Right kidney (tissue), 9 donors: ENCODE measurements at places on chromosomes 2 and 18.

GRCh38 chr18:6058941-6059340, 163.6 kb upstream of the TMEM200C start:
- DNase-seq: peak; percentile 35

GRCh38 chr2:112783187-112783714, 1.0 kb downstream of the IL1A start:
- DNase-seq: no peak

GRCh38 chr2:197386242-197386641, 48.6 kb downstream of the SF3B1 start:
- no peak for DNase-seq

DNA sequence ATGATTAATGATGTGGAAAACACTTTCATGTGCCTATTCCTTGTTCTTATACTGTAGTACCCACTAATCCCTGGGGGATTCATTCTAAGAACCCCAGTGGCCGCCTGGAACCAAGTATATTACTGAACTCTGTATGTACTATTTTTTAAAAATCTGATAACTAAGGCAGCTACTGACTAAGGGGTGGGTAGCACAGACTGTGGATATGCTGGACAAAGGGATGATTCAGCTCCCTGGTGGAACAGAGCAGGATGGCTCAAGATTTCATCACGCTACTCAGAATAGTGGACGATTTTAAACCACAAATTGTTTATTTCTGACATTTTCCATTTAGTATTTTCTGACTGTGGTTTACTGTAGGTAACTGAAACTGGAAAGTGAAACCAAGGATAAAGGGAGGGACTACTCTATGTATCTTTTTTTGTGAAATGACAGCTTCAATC, 41.8 kb upstream of the CDC42EP3 start:
- no peak for DNase-seq

GRCh38 chr2:150917961-150918713, 343.5 kb downstream of the RBM43 start:
- no peak for DNase-seq

DNA sequence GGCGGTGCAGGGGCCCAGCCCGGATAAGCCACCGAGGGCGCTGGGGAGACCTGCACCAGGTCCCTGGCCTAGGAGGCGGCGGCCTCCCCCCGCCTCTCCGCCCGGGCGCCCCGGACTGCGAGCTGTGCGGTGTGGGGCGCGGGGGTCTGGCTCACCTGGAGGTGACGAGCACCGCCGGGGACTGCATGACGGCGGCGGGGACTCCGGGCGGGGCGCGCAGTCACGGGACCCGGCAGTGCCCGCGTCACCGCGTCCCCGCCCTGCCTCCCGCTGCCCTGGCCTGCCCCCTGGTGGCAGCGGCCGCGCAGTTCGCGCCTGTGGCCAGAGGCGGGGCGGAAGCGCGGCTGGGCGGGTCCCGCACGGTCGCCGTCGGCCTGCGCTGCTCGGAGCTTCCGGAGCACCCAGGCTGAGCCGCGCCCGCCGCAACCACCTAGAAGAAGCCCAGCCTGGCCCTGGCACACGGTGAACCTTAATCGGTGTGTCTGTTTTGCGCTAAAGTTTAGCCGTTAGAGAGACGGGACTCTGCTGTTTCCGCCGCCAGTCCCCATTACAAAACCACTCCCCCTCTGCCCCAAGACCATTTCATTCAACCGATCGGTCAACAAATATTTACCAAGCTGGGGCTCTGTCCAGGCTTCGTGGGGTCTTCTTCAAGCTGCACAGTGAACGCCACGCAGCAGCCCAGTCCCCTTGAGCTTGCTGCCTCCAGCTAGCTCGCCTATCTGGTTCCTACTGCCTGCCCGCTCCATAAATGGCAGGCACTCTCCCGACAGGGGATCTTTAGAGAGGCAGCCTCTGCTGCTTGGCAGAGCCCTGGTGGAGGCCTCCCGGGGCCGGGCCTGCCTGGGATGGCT, at the start of gene HS1BP3:
TSS of gene HS1BP3 (minus strand) at position 222 of the 854 bp plus-strand sequence. CDS start at position 187, 35 bp downstream.
- peak; percentile 95 for DNase-seq

DNA sequence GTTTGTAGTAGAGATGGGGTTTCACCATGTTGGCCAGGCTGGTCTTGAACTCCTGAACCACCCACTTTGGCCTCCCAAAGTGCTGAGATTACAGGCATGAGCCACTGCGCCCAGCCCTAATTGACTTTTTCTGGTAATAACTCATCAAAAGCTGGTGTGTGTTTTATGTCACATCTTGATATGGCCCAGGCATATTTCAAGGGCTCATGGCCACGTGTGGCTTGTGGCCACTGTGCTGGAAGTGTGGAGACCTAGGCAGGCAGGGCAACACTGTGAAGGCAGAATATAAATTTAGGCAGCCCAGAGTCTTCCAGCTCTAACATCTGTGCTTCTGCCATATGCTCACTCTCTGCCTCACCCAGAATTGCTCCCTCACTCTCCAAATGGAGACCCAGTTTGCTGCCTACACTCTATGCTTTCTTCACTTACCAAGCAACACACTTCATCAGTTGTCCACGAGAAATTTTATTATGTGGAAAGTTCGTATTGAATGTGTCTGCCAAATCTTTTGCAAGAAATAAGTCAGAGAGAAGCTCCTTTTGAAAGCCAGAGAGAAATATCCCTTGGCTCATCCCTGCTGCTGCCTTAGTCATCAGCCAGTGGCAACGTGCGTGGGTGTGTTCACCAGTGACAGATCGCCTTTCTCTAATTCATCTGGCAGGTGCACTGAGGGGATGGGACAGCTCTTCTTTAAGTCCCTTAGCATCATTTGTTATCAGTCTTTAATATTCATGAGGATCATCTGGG, 129.4 kb upstream of the CXCR4 start:
- DNase-seq: no peak

DNA sequence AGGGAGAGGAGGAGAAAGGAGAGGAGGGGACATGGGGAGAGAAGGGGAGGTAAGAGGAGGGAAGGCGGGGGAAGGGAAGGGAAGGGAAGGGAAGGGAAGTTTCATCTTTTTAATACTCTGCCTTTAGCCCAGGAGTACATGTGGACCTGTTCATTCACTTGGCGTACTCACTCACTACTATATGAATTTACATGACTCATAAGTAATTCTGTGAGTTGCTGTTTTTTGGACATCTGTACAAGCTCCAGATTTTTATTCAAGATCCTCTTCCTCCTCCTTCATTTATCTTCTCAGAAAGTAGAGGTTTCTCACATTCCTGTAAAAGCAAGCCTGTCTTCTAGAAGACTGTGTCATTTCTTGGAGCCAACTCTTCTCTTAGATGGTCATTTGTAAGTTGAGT, 84.6 kb downstream of the RDH14 start:
- no peak for DNase-seq

DNA sequence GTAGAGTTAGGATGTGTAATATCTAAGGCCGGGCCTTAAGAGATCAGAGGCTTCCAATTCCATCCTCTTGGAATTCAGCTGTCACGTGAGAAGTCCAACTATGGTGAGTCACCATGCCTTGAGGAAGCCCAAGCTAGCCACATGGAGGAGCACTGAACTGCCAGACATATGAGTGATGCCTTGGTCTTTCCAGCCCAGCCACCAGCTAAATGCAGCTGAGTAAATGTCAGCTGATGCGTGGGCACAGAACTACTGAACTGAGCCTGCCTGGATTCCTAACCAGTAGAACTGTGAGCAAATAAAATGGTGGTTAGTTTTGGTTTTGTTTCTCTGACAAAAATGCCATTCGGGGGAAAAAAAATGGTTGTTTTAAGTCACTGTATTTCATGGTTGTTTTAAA, 153.7 kb upstream of the SERTAD2 start:
- no peak for DNase-seq

GRCh38 chr18:50313031-50313607, 25.6 kb upstream of the CXXC1 start:
- DNase-seq: no peak

DNA sequence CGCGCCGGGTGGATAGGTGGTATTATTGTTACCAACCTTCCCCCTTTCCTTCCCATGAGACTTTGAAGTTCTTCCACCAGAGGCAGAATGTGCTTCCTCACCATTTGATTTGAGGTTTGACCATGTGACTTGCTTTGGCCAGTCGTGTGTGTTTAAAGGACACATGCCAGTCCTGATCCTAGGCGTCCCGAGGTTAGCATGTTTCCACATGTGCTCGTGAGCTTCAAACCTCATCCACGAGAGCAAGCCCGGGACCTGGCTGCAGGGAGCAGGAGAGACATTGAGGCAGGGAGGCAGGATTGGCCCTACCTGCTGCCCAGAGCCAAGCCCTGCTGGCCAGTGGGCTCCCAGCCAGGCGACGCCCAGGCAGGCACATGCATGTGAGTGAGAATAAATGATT, 27.4 kb upstream of the EDAR start:
- DNase-seq: no peak

GRCh38 chr2:165472922-165473321, 3.4 kb downstream of the CSRNP3 start:
- no peak for DNase-seq

DNA sequence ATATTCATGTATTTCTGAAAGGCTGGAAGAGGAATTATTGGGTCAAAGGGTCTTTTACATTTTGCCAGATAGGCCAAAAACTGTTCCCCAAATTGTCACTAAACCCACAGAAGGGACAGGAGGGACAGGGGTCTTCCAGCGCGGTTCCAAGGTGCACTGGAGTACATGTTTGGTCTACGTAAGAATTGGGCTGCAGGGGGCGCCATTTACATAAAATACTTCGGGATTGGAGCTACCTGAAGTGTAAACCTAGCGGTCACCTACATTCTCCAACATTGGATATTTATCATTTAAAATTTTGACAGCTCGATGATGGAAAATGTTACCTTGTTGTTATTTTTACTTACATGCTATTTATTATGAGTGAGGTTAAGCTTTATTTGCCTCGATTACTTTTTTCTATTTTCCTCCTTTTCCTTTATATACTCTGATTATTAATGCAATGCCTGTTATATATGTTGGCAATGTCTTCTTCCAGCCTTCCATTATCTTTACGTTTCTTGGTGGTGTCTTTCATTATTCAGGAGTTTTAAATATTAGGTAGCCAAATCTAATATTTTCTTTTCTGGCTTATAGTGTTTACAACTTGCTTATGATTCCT, 43.0 kb upstream of the RAB6C start:
- DNase-seq: no peak

- no peak for DNase-seq
Observed at GRCh38 chr2:23381084-23381483, 3.9 kb upstream of the KLHL29 start.

GRCh38 chr2:147614471-147614870, 230.4 kb upstream of the ACVR2A start:
- DNase-seq: no peak

DNA sequence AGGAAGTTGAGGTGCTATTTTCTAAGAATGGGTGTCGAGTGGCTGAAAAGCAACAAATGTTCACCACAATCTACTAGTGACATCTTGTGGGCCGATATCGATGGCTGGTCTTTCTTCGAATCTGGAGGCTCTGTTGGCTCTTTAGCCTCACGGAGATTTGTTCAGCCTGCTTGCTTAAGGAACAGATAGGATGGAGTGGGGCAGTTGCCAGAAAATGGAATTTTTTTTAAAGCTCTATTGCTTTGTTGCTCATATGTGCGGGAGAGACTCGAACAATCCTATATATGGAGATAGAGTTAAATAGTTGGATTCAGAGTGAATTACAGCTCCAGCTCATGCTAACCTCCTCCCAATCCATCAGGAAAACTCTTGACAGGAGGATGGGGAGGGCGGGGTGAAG, 70.9 kb upstream of the LYPD6B start:
- no peak for DNase-seq

DNA sequence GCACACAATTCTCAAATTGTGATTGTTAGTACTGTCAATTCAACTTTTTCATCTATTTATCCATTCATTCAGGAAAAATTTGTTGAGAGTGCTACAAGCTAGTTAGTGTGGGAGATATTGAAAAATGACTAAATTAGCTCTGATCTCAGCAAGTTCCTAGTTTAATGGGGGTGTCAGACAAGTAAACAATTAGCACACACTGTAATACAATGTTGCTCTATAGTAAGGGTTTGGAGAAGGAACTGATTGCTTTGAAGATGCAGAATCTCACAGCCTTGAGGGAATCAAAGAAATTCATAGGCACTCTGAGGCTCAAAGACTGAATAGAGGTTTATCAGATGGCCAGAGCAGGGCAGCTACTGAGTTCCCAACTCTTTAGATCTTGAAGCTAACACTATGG, 6.8 kb upstream of the CCNYL1 start:
- no peak for DNase-seq

DNA sequence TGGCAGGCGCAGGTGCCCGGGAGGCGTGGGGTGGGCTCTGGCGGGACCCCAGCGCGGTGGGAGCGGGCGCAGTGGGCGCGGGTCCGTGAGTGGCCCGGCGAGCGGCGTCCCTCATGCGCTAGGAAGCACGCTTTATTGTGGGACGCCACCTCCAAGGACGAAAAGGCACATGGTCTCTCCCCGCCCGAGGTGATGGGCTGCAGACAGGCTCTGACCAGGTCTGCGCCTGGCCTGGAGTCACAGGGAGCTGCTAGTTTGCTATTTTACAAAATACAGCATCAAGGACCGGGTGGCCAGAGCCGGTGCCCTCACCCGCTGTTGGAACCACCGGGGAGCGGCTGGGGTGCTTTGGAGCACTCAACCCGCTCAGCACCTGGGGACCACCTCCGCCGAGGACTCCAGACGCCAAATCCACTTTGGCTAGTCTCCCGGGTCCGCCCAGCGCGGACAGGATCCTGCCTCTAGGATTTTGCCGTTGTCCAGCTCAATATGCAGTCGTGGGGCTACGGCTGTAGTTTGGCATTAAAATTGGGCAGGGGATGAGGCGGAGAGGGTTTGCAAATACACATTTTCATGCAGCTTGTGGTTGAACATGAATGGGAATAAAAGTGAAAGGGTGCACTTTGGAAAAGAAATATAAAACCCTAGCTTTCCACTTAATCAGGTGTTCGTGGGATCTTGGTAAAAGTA, 65.4 kb downstream of the LRRFIP1 start:
- DNase-seq: peak; percentile 85

- no peak for DNase-seq
Observed at GRCh38 chr2:229519655-229520430, 194.5 kb downstream of the DNER start.

- peak; percentile 46 for DNase-seq
Observed at GRCh38 chr2:71736091-71736861, 282.9 kb downstream of the DYSF start.

- no peak for DNase-seq
Observed at GRCh38 chr2:157806426-157807077, 69.6 kb downstream of the ACVR1 start.

DNA sequence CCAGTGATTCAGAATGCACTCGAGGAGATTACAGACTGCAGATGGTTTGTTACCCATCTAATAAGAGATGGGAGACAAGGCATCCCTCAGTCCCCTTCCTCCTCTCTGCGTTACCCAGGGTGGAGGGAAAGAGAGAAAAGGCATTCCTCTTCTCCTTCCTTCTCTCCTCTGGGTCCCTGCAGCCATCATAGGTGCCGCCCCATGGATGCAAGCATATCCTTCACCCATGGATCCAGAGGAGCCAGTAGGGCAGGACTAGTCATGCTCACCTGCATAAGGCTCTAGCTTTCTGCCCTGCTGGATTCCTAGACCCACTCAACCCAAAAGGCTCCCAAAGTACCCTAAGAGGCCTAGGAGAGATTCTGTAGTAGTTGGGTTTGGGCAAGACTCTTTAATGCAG, 20.4 kb downstream of the CMPK2 start:
- DNase-seq: peak; percentile 28

- no peak for DNase-seq
Observed at GRCh38 chr2:194822657-194823056, 834.4 kb upstream of the SLC39A10 start.

- peak; percentile 86 for DNase-seq
Observed at GRCh38 chr2:8678731-8679566, 2.9 kb upstream of the ID2 start.

- no peak for DNase-seq
Observed at GRCh38 chr2:84855731-84856130, 25.2 kb downstream of the TRABD2A start.
